ENCODE measurements at places on chromosomes 6 and 20.

DNA sequence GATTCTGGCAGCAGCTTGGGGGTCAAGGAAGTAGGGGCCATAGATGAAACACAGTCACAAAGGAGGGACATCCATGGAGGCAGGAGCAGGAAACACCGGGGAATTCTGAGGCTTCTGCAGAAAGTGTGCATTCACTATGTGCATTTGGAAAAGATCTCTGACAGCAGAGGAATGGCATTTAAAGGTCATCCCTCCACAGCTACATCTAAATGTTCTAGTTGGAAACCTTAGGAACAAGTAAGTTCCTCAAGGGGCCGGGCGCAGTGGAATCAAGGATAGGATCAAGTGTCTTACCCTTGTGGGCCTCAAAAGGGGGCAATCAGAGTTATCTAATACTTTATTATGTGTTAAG lies 8.8 kb downstream of the C6orf136 start:
- no peak for DNase-seq

DNA sequence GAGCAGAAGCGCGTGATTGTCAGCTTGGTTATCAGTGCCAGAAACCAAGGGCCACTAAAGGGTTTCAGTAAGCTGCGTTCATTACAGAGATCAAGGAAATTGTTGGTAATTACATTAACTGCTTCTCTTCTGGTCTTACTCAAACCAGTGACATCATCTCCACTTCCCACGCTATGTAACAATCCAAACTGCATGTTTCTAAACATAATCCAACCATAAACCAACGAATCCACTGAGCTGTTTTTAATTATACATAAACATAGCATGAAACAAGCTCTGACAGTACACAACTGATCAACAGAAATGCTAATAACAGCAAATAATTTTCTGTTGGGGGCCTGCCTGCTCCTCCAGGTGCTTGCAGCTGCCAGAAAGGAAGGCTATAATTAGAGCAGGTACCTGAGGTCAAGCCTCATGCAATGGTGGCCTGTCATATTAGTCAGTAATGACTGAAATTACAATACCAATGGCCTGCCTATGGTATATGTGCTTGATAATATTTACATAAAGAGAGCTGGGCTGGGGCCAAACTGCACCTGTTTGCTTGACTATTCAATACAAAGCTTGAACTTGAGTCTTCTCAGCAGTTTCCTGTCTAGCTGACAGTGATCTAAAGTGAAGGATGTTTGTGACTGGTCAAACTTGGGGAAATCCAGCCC lies 40.1 kb downstream of the ILRUN start:
- DNase-seq = no peak

GRCh38 chr6:87673237-87673636 lies 28.8 kb downstream of the AKIRIN2 start:
- DNase-seq = no peak

DNA sequence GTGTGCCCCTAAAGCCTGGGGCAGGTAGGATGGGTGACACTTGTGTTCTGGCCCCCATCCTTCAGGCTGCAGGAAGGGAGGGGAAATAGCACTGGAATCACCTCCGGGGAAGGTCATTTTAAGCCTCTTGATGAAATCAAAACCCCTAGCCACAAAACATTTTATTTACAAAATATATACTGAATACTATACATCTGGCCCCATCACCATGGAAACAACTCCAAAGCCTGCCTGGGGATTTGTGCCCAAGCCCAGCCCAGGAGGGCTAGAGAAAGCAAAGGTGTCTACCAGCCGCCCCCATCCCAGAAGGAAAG lies 2.6 kb downstream of the SMIM29 start:
- no peak for DNase-seq

DNA sequence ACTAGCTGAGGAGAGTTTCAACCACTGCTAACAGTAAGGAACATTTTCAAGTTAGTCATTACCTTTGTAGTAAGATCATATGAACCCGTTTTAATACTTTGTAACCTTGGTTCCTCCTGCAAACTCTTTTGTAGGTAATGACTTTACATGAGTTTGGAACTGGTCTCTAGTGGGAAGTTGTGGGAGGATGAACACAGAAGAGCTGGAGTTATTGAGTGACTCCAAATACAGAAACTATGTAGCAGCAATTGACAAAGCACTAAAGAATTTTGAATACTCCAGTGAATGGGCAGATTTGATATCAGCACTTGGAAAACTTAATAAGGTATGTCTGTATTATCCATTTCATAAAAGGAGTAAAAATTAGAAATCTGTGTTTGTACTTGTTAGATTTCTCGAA lies 29.3 kb downstream of the DOP1A start:
- DNase-seq = no peak

DNA sequence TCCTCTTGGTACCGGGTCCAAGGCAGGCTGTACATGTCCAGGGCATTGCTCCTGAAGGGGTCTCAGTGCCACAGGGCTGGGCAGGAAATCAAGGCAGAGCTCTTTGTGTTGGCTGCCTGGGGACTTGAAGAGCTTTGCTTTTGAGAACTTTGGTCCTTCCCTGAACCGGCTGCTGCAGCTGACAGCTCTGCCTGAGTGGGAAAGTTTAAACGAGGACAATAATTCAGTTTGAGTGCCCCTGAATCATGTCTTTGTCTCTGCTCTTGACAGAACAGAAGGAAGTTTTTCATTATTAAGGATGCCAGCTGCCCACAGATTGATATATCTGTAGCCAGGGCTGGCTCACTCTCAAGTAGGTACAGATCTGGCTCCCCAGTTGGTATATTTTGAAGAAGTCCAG lies 56.1 kb downstream of the ANKRD6 start:
- DNase-seq = no peak

DNA sequence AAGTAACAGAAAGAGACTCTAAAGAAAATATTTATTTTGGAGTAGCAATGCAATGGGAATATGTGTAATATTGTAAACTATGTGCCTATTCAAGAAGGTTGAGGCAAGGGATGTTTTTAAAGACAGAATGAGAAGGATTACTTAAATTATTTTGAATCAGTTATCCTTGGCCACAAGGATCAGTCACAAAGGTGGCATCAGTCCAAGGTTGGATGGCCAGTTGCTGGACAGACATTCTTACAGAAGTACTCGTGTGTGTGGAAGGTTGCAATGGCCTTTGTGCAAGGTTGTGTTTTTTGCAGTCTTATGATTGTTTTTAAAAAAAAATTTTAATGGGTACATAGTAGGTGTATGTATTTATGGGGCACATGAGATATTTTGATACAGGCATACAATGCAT lies 2.0 kb downstream of the QRSL1 start:
- DNase-seq = no peak

GRCh38 chr6:165988757-165989456 lies 178.7 kb downstream of the TBXT start:
- DNase-seq = no peak

GRCh38 chr20:39825950-39826349 lies 863.1 kb downstream of the MAFB start:
- DNase-seq = no peak

DNA sequence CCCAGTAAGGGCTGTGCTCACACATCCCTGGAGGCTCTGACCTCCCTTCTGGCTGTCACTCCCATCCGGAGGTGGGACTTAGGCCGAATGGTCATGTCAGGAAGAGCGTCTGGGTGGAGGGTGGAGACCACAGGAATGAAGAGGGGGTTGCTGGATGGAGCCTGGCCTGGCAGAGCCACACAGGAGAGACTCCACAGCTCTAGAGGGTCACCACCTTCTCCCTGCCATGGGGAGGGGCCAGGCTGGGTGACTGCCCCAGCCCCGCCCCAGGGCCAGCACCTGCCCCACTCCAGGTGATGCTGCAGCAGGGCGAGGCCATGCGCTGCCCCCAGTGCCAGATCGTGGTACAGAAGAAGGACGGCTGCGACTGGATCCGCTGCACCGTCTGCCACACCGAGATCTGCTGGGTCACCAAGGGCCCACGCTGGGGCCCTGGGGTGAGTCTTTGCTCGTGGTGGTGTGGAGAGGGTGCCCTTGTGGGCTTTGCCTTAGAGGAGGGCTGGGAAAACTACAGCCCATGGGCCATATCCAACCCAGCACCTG lies 20.6 kb downstream of the RBCK1 start:
- DNase-seq = no peak

GRCh38 chr6:150030611-150031010 lies 5.3 kb upstream of the RAET1L start:
- no peak for DNase-seq

DNA sequence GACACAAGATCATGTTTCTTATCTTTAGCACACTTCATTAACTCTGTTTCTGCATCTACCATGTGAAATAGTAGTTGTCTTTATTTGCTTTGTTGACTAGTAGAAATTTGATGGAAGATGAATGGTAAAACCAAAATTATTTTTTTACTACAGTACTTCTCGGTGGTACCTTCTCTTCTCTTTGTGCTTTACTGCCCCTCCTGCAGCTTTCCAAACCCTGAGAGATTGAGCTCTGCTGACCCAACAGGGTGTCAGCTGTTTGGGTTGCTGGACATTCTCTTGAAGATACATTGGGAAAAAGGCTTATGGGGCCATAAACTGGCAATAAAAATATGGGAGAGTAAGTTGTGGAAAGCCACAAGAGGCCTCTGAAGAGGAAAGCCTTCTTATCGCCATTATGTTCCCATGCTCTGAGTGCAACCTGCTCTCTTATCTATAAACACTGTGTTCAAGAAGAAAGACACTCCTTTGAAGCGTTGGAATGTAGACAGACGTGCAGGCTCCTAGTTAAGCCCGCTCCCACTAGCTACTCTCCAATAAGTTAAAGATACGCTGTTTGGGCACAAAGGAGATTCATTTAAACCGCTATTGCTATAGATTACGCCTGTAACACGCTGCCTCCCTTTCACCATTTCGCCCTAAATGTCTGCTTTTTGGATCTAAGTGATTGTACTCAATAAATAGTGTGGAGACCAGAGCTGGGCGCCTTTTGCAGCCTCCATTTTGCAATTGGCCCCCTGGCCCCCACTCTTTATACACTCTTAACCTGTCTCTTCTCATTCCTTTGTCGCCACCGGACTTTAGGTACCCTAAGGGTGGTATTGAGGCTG lies 60.1 kb upstream of the PRSS16 start:
- DNase-seq = no peak

GRCh38 chr20:37365760-37366638 lies 20.1 kb downstream of the SRC start:
- DNase-seq = no peak

DNA sequence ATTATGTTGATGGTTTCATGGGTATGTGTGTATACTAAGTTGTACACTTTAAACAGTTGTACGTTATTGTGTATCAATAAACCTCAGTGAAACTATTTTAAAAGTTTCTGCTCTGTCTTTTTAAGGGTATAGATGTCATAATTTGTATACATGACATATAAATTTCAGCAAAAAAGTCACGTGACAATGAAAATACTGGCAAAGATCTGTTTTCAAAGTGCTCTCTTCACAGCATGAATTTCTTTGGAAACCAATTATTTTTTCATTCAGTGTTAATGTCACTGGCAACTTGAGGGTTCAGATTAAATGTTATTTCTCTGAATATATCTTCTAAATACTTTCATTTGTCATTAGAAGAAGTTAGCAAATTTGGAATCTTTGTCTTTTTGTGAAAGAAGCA lies 91.7 kb upstream of the C6orf118 start:
- DNase-seq = no peak

GRCh38 chr6:52423971-52424381 lies 3.8 kb downstream of the EFHC1 start:
- DNase-seq = no peak

DNA sequence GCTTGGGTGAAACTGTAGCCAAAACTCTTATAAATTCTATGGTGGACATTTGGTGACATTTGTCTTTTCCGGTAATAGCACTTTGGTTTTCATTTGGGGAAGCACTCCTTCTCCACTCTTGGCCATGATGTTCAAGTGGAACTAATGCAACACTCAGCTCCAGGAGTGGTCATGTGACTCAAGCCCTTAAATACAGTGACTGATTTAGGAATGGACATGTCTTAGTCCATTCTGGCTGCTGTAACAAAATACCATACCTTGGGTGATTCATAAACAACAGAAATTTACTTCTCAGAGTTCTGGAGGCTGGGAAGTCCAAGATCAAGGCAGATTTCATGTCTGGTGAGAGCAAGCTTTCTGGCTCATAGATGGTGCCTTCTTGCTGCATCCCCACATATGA lies 10.8 kb upstream of the FKBP1A start:
- DNase-seq = no peak

DNA sequence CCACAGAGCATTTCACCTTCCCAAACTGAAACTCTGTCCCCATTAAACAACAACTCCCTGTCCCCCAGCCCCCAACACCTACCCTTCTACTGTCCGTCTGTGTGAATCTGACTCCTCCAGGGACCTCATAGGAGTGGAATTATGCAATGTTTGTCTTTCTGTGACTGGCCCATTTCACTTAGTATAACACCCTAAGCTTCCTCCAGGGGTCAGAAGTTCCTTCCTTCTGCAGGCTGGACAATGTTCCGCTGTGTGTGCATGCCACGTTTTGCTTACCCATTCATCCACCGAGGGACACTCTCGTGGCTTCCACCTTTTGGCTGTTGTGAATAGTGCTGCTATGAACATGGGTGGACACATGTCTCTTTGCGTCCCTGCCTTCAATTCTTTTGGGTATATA lies 37.6 kb upstream of the MPC1 start:
- no peak for DNase-seq

DNA sequence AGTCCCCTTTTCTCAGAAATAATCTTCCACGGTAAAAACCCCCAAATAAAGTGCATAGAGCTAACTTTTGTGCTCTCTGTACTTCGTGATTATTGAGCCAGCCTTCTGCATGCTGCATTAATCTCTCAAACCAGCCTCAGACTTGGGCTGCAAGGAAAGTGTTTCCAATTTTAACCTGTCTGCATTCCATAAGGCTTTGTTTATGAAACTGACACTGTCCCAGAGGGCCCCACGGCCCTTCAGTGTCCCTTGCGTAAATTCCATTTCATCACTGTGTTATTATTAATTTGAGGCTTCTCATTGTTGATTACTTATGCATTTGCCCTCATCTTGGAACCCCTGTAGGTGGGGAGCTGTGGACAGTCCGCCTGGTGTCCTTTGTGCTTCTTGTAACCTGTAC lies 15.6 kb upstream of the SNRPB2 start:
- no peak for DNase-seq

- DNase-seq = no peak
These were observed 237.6 kb downstream of the SMOC2 start for GRCh38 chr6:168678588-168678987.

- no peak for DNase-seq
These were observed 31.4 kb downstream of the TSHZ2 start for GRCh38 chr20:53003420-53004154.

DNA sequence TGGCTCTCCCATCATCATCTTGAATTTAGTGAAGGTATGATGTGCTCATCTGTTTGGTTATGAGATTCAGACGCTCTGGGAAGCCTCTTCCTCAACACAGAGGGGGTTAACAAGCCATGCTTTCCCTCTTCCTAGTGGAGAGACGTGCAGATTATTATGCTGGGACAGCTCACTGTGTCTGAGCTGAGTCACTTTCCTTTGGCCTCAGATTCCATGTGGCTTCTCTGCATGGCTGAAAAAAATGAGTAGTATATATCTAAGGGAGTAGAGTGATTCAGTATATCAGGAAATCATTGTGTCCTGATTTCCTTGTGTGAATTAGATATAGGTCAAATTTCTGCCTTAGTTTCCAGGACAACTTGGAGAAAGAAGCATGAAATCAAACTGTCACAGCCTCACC lies 52.6 kb downstream of the FIG4 start:
- no peak for DNase-seq

All from RWPE2 (cell line).